Heart left ventricle (tissue), 16 donors: ENCODE measurements at places on chromosomes 7 and 10. TPM values are rescaled to one million over a fixed set of nuclear protein-coding genes. Genes with fewer than 3 reads are reported as not detected.

Gene NEUROD6
- not detected for total RNA-seq

Gene AKR1C3
- 13.9 TPM for total RNA-seq

Gene SLC29A4
- 3.0 TPM for total RNA-seq

Gene ADAM8
- 6.4 TPM for total RNA-seq

Gene SEMA4G
- total RNA-seq: 1.3 TPM

Gene MYPN
- 237 TPM for total RNA-seq

Gene NXPH1
- not detected for total RNA-seq

Gene MYL10
- total RNA-seq: not detected

Gene ADIRF
- total RNA-seq: 37.9 TPM
